ENCODE measurements at places on chromosomes 12 and 14.

- no peak for DNase-seq
Observed at GRCh38 chr12:41067941-41068645, 120.0 kb upstream of the PDZRN4 start.

GRCh38 chr12:52828591-52829021 lies 5.5 kb downstream of the KRT79 start:
- no peak for DNase-seq

GRCh38 chr12:28082096-28082495 lies 108.2 kb upstream of the CCDC91 start:
- no peak for DNase-seq

DNA sequence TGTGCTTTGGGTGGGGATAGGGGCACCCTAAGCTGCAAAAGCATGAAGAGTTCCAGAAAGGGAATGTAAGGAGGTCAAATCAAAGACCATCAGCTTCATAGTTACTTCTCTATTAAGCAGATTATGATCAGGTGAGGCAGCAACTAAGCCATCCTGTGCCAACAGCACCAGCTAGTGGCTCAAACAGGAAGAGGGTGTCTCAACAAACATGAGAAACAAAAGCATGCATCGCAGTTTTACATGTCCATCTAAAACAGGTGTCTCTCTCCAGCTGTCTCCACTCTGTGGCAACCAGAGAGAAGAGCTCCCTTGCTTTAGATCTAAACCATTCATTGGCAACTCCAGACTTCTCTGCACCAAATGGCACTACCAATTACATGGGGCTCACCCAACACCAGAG lies 52.9 kb downstream of the ACTN1 start:
- no peak for DNase-seq

DNA sequence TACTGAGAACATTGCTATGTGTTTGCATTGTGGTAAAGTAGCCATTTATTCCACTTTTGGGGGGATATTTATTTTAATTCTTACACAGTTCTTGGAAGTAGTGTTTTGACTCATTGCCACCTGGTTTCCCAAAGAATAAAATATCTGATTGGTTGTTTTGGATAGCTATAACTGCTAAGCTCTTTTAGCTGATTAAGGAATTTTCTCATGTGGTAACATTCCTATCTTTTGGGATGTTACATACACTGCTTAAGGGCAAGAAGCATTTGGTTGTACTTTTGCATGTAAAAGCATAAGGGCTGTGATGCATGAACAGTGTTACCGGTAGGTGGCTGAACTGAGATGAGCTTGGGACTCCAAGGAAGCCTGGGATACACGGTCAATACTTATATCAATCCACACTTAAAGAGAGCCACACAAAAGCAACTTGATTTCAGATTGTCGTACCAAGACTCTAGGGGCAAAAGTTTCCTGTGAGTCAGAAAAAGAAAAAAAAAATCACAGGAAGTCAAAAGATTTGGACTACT lies 71.4 kb upstream of the PRKD1 start:
- no peak for DNase-seq

GRCh38 chr14:105030194-105030593 lies 9.3 kb upstream of the CDCA4 start:
- no peak for DNase-seq

All from T-helper 9 cell (primary cell).